ENCODE measurements at places on chromosomes 12 and 14. TPM values are rescaled to one million over a fixed set of nuclear protein-coding genes. Genes with fewer than 3 reads are reported as not detected.

The ADAMTS20 gene
- total RNA-seq, result not detected

The TMEM121 gene
- not detected for total RNA-seq

- H3K27ac ChIP-seq, result no peak overlapping the region
- no peaks in the 10 kb centered on the region for H3K4me1 ChIP-seq
- H3K36me3 ChIP-seq, result no peaks in the 10 kb centered on the region
- no peak for DNase-seq
- H3K4me3 ChIP-seq, result no peak overlapping the region
These were observed 249.9 kb downstream of the AEBP2 start for GRCh38 chr12:19689226-19689625.

DNA sequence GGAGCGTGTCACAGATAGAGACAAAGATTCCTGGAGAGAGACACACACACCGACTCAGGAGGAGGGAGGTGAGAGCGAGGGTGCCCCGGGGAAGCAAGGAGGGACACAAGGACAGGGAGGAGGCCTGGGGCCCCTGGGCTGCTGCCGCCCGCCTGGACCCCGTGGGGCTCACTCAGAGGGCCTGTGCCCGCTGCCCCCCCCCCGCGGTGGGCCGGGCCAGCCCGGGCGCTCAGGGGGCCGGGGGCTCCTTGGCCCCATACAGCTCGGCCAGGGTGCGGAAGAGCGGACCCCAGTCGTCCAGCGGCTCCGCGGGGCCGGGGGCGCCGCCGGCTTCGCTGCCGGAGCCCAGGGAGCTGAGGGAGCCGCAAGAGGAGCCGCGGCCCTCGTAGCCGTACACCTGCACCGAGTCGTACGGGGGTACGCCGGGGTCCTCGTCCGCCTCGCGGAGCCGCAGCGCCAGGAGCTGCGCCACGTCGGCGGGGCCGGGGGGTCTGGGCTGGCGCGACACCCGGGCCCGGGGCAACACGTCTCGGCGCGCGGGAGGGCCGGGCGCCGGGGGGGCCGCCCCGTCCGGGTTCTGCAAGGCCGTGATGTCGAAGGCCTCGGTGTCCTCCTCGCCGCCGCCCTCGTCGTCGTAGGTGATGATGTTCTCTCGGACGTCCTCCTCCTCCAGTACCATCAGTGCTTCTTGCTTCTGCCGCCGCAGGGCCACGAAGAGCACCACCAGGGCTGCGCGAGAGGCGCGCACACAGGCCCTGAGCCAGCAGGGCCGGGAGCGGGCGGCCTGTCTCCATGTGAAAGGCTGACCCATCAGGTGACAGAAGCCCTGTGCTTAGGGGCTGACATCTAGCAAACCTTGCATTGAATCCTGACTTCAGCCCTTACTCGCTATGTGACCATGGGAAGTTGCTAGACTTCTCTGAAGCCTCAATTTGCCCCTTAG lies 6.0 kb downstream of the PSMB11 start:
- H3K27me3 ChIP-seq, result no peaks in the 10 kb centered on the region
- no peak overlapping the region for H3K27ac ChIP-seq
- DNase-seq, result no peak
- no peak overlapping the region for H3K4me3 ChIP-seq
- no peaks in the 10 kb centered on the region for H3K4me1 ChIP-seq
- H3K36me3 ChIP-seq, result no peaks in the 10 kb centered on the region

DNA sequence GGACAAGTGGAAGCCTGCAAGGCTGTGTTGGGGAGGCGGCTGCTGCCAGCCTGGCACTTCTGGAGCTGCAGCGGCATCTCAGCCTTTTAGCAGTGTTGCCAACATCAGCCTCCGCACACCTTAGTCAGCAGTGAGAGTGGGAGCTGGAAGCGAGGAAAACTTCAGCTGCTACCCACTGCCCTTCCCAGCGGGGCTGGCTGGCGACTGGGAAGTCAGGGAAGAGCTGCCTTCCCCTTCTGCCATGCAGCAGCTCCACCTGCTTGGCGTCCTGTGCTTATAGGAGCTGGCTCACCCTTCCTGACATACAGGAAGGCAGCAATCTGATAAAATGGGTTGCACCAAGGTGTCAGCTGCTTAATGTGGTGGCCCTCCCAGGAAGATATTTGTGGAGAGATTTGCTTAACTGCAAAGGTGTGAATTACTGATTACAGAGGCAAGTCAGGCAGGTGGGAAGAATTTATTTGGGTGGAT lies 15.4 kb upstream of the PLEKHG3 start:
- H3K36me3 ChIP-seq, result no peaks in the 10 kb centered on the region
- H3K27me3 ChIP-seq, result no peaks in the 10 kb centered on the region
- no peak for DNase-seq

- no peaks in the 10 kb centered on the region for H3K36me3 ChIP-seq
- no peak overlapping the region for H3K4me3 ChIP-seq
- no peak for DNase-seq
- H3K27me3 ChIP-seq, result no peaks in the 10 kb centered on the region
- no peak overlapping the region for H3K27ac ChIP-seq
These were observed 787.2 kb downstream of the GALC start for GRCh38 chr14:87205811-87206210.

DNA sequence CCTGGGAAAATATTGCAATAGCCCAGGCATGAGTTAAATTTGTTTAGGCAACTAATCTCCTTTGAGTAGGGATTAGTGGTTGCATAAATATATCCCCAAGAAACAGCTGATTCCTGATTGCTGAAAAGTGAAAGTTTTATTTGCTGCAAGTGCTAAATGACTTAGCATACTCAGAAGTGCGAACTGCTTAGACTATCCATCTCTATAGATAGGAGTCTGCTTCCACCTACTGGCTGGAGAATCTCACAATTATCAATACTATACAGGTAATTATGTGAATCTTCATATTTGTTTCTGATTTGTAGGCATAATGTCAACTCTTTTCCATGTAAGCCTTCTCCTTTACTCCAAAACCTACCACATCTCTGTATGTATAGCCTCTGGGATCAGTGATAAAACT lies 12.0 kb upstream of the SLCO1B3 start:
- DNase-seq, result no peak
- no peaks in the 10 kb centered on the region for H3K36me3 ChIP-seq
- H3K4me3 ChIP-seq, result no peak overlapping the region
- no peaks in the 10 kb centered on the region for H3K4me1 ChIP-seq

- no peaks in the 10 kb centered on the region for H3K27me3 ChIP-seq
- no peaks in the 10 kb centered on the region for H3K36me3 ChIP-seq
- peaks cover 58% of the 10 kb centered on the region for H3K4me1 ChIP-seq
- peak within 1 kb of the TSS; percentile 92 for H3K27ac ChIP-seq
- peak within 1 kb of the TSS; percentile 41 for H3K4me3 ChIP-seq
These were observed at the start of gene IFI27 for GRCh38 chr14:94110552-94111181. Gene IFI27 (plus strand): TSS chr14:94110736.

DNA sequence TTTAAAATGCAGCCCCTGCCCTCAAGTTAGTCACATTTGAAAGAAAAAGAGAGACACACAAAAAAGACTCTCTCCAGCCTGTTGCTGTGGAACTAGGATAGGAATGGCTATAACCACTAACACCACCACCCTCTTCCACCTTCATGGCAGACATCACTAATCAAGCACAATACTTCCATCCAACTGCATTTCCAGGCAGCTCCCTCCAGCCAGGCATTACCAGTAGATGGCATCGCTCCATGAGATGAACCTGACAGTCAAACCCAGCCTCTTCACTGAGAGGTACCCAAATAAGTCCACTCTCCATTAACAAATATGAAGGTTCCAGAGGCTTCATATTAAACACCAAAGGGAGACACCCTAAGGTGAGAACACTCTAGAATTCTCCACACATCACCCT lies 24.4 kb downstream of the SLC8B1 start:
- no peaks in the 10 kb centered on the region for H3K4me1 ChIP-seq
- no peak for DNase-seq
- H3K4me3 ChIP-seq, result no peak overlapping the region
- H3K27ac ChIP-seq, result no peak overlapping the region
- peaks cover 36% of the 10 kb centered on the region for H3K36me3 ChIP-seq

DNA sequence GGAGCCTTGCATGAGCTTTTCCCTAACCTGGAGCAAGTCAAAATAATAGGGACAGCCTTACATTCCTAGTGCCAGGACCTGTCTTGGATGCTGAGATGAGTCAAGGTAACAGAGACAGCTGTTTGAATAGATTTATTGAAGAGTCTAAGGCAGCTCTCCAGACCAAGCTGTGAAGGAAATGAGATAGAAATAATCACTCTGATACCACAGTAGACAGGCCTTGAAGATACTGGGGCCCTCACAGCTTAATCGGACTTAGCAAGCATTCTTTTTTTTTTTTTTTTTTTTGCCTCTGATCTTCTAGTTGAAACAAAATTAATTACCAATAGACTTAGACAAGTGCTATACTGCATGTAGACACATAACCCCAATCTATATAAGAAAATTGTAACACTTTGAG lies 3.1 kb upstream of the RNASE9 start:
- DNase-seq, result no peak
- no peak overlapping the region for H3K4me3 ChIP-seq
- no peaks in the 10 kb centered on the region for H3K36me3 ChIP-seq
- H3K27me3 ChIP-seq, result no peaks in the 10 kb centered on the region
- no peaks in the 10 kb centered on the region for H3K4me1 ChIP-seq

GRCh38 chr12:65632131-65632855 lies 192.0 kb upstream of the HMGA2 start:
- H3K36me3 ChIP-seq, result no peaks in the 10 kb centered on the region
- H3K4me3 ChIP-seq, result no peak overlapping the region
- H3K27ac ChIP-seq, result no peak overlapping the region

DNA sequence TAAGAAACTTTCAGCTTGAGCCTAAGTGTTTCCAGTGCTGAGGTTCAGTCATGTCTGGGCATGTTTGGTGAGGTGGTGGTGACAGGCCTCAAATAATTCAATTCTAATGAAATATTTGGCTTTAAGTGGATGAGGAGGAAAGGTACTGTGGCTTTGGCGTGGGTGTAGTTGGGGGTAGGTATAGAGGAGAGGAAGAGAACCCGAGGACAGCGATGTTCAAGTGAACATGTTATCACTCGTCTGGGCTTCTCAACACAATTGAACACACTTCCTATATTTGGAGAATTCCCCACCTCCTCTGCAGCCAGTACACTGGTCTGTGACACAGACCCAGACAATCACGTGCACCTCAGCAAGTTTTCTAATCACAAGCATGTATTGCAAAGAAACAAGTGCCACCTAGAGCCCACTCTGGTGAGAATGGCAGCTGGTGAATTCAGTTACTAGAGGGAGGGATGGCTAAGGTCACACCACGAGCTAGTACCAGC lies 53.0 kb downstream of the IFNG-AS1 start:
- no peak overlapping the region for H3K4me3 ChIP-seq
- no peak overlapping the region for H3K27ac ChIP-seq
- H3K27me3 ChIP-seq, result no peaks in the 10 kb centered on the region
- no peaks in the 10 kb centered on the region for H3K4me1 ChIP-seq
- H3K36me3 ChIP-seq, result no peaks in the 10 kb centered on the region

DNA sequence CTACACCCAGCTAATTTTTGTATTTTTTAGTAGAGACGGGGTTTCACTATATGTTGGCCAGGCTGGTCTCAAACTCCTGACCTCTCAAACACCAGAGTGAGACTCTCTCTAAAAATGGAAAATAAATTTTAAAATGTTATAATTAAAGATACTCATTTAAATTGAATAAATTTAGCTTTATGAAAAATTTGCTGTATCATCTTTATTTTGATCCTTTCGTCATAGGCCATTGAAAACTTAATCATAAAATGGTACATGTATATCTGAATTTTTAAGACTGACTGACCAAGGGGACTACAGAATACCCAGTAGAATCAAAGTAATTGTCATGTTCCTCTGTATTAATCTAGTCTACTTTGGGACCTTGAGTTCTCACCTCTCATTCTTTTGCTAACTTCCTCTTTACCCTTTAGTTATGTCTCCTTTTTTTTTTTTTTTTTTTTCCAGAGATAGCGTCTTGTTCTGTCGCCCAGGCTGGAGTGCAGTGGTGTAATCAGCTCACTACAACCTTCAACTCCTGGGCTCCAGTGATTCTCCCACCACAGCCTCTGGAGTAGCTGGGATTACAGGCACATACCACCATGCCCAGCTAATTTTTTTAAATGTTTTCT lies 9.5 kb downstream of the RAB5B start:
- H3K4me1 ChIP-seq, result no peaks in the 10 kb centered on the region
- no peak overlapping the region for H3K27ac ChIP-seq
- no peak for DNase-seq
- no peaks in the 10 kb centered on the region for H3K36me3 ChIP-seq

DNA sequence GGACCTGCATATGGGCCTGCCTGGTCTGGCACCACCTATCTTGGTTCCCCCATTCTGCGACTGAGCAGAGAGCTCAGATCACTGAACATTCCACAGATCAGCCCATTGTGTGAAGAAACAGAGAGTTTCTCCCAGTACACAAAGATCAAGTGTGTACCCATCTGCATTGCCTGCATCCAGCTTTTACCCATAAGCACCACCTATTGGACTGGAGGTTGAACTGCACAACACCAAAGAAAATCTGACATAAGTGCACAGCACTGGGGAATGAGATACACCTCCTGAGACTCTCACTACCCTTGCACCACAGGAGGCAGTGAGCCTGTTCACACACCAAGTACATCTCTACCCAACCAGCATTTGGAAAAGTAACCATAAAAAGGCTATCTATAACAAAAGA lies 362.6 kb upstream of the CLEC14A start:
- DNase-seq, result no peak
- H3K36me3 ChIP-seq, result no peaks in the 10 kb centered on the region

DNA sequence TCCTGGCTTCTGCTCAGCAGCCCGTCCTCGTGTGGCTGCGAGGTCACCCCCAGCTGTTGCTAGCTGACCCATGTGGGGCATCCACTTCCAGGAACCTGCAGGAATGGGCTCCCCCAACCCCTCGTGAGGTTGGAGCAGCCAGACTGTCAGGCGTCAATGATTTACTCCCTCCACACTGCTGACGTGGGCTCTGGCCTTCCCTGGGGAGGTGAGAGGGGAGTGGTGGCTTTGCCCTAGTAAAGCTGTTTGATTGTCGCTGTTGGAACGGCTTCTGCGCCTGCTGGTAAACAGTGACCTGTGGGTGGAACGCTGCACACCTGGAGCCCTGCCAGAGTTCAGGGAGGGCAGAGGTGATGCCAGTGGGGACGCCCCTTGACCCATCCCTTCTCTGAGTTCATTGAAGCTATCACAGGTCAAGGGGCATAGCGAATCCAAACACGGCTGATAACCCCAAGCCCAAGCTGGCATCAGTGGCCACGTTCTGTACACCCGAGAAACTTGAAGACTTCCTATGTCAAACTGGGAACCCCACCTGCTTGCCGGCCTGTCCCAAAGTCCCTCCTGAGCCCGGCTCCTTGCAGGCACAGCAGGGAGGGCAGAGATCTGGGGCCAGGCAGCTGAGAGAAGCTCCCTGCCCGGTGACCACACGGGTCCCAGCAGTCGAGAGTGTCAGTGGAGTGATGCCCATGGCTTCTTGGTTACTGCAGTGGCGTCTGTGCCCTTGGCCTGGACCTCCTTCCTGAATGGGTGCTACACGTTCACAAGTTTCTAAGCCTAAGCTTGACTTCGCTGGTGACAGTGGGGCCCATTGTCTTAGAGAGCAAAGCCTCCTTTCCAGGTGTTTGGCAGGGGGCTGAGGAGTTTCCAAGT lies 2.7 kb downstream of the ASPG start:
- H3K27me3 ChIP-seq, result peaks cover 18% of the 10 kb centered on the region
- peaks cover 44% of the 10 kb centered on the region for H3K4me1 ChIP-seq
- H3K27ac ChIP-seq, result peak overlapping the region; percentile 71
- DNase-seq, result peak; percentile 89

GRCh38 chr14:45222485-45223262 lies 30.3 kb downstream of the MIS18BP1 start:
- no peaks in the 10 kb centered on the region for H3K27me3 ChIP-seq
- H3K4me1 ChIP-seq, result no peaks in the 10 kb centered on the region
- peaks cover 40% of the 10 kb centered on the region for H3K36me3 ChIP-seq
- DNase-seq, result no peak

GRCh38 chr14:24834956-24835355 lies 201.0 kb upstream of the GZMB start:
- no peak overlapping the region for H3K4me3 ChIP-seq
- no peaks in the 10 kb centered on the region for H3K27me3 ChIP-seq
- no peak for DNase-seq
- no peak overlapping the region for H3K27ac ChIP-seq
- no peaks in the 10 kb centered on the region for H3K36me3 ChIP-seq
- peaks cover 20% of the 10 kb centered on the region for H3K4me1 ChIP-seq

Data from transverse colon (tissue), 4 donors.